K562 (cell line): ENCODE measurements at places on chromosomes 6 and 20. TPM values are rescaled to one million over a fixed set of nuclear protein-coding genes. Genes with fewer than 3 reads are reported as not detected.

GRCh38 chr6:133376743-133377142 lies 135.6 kb downstream of the EYA4 start:
- no peak for DNase-seq

- DNase-seq: no peak
Observed at GRCh38 chr6:150702675-150703074, 103.0 kb downstream of the PLEKHG1 start.

GRCh38 chr6:155374681-155375080 lies 60.4 kb upstream of the TFB1M start:
- no peak for DNase-seq

DNA sequence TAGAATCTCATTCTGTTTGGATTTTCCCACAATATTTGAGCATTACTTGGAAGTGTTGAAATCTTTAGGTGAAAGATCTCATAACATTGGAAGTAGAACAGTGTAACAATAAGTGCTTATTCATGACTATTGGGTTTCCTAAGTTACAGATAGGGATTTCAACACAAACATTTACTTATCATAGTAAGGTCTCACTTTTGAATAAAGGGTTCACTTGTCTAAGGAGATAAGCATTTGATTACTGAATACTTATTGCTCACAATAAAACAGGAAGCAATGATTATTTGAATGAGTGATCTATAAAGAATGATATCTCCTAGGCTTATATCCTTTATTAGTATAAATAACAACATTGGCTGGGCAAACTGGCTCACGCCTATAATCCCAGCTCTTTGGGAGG lies 14.8 kb downstream of the DDX43 start:
- no peak for DNase-seq

DNA sequence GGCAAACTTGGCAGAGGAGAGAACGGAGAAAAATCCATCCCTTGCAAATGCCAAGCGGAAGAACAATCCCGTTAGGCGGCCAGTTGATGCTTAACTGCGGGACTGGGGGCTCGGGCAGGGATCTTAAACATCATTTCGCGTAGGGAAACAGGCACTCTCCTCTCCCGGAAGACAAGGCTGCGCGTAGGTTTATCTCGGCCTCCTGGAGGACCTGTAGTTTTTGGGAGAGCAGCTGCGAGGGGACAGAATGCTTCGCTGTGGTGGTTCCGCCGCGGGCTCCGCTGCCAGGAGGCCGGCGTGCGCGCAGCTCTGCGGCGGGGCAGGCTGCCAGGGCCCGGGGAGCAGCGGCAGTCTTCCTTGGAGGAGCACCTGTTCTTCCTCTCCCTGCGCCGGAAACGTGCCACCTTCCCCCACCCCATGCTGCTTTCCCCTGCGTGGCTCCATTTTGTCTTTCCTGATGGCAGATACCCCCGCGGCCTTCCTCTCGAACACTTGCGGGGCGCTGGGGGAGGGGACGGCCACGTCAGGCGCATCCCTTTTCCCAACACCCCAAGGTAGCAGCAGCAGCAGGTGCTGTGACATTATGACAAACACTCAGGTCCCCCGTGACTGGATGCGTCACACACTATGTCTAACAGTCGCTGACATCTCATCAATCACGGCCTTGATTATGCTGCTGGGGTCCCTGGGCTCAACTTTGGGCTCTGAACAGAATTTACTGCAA lies 230.7 kb upstream of the BTBD3 start:
- no peak for DNase-seq

DNA sequence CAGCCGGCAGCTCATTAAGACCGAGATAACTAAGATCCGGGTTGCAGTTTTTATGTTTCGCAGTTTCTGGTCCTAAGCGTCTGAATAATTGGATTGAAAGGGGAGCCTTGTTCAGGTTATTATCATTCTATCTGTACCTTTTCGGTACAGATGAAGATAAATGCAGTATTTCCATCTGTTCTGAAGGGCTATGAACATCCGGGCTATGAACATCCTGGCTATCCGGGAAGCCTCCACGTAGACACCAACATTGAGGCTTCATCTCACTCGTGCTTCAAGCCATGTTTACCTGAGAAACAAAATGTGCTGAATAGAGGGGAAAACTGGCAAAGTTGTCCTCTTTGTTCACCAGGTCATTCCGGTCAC lies 399 bp upstream of the REPS1 start:
- no peak for DNase-seq

DNA sequence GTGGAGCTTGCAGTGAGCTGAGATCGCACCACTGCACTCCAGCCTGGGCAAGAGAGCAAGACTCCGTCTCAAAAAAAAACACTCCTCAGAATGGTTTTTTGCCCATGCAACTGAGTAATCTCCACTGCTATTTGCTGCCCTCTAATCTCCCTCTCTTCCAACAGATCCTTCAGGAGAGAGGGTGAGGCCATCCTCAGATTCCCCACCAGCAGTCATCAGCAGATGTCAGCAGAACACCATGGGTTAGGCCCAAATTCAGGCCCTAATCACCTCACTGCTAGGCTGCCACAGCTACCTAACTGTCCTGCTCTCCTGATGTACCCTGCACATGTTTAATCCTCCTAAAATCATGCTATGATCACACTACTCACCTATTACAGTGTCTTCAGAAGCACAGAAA lies 63.2 kb upstream of the BEND6 start:
- peak; percentile 35 for DNase-seq

DNA sequence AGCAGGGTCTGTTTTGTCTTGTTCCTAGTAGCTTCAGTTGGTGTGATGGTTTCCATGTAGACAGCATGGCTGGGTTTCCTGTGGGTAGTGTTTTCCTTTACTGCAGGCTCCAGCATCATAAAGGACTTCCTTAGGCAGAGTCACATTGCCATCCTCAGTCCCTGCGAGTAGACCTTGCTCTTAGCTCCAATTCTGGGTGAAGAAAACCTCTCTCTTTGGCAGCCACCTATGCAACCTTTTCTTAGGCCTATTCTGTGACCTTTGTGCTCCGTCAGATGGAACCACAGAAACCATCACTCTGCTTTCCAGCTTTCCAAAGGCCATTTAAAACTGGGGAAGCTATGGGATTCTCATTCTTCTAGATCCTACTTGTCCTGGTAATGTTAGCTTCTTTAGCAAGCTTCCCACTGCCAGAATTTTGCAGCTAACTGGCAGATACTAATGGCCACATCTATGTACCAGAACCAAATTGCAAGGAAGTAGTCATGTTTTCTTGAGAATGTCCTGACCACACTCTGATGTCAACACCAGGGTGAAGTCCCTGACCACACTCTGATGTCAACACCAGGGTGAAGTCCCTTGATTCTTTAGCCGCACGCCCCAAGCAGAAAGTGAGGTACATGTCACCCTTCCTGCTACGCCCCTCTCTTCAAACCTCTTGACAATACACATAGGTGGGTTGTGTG lies 646.6 kb upstream of the HS3ST5 start:
- no peak for DNase-seq

- no peak for DNase-seq
Observed at GRCh38 chr20:33069673-33070072, 9.8 kb upstream of the BPIFB4 start.

GRCh38 chr6:156776470-156776839 lies 723 bp upstream of the ARID1B start:
- peak; percentile 66 for DNase-seq

GRCh38 chr6:54856129-54856528 lies 9.6 kb downstream of the FAM83B start:
- no peak for DNase-seq

GRCh38 chr6:160714731-160715316 lies 12.8 kb downstream of the PLG start:
- DNase-seq: no peak

- no peak for DNase-seq
Observed at GRCh38 chr6:34515473-34516387, 40.4 kb downstream of the SPDEF start.

DNA sequence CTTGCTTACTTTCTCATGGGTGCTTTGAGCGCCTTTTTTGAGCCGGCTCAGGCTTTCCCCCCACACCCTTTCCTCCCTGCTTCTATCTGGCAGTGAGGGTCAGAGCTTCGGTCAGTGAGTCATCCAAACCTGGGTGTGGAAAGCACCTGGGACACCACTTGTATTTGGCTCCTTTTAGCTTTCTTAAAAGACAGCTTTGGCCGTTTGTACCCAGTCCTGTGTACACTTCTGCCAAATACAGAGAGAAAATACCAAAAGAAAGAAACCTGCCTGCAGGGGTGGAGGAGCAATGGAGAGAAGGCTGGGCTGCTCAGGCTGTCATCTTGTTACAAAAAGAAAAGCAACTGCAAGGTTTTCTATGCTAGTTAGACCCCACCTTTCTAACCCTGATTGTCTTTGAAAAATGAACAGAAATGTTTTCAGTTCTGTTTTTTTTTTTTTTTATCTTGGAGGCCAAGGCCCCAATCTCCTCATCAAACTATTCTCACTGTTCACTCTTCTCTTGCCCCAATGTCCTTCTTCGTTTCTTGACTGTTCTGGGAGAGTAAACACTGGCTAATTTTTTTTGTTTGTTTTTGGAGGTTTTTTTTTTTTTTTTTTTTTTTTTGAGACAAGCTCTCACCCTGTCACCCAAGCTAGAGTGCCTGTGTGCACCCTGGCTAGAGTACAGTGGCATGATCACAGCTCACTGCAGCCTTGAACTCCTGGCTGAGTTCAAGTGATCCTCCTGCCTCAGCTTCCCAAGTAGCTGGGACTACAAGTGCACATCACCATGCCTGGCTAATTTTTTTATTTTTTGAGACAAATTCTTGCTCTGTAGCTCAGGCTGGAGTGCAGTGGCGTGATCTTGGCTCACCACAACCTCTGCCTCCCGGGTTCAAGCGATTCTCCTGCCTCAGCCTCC lies 76.4 kb downstream of the SSR1 start:
- DNase-seq: peak; percentile 66

DNA sequence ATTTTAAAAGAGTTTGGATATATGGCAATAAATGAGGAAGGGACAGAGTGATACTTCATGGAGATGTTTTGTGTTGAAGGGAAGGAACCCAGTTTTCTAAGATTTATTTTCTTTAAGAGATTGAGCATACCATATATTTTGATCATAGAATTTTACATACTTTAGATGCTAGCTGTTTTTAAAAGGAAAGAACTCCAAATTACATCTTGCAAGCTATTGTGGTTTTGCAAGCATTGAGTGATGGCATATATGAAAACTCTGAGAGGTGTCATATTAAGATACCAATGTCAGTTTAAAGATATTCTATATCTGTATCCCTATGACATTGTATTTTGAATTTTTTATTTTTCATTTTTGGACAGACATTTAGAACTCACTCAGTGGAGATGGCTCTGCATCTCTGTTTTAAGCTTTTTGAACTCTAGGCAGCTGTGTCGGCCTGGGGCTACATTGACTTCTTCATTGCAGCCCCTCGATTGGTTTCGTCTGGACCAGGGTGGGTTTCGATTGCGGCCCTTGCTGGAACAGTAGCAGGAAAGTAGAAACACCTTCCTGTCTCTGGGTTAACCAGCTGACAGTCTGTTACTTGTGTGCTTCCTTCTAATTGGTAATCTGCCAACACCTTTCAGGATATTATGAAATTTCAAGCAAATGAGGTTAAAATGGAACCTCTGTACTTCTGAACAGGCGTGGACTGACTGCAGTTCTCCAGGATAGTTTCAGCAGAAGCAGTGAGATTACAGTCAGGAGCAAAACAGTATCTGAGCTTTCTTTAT lies 14.0 kb downstream of the IGF2R start:
- DNase-seq: no peak

GRCh38 chr6:147653631-147654030 lies 145.1 kb downstream of the SAMD5 start:
- DNase-seq: no peak

GRCh38 chr6:116027801-116028200 lies 32.9 kb downstream of the FRK start:
- no peak for DNase-seq

DNA sequence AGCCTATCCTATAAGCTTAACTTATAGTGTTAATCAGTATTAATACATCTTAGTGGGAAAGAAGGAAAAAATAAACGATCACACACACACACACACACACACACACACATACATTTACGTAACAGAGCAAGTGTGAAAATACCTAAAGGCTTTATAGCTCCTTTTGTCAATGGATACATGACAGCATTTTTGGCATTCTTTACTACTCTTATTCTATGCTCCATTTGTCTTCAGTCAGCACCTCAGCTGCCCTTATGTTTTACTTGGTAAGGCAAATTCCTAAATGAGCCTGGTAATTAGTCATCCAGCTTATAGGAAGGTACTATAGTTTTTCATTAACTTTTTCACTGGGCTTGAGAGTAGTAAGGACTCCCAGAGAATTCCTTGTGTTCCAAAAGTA lies 25.1 kb upstream of the SLC17A3 start:
- DNase-seq: no peak

GRCh38 chr20:48945840-48946514 lies 24.5 kb downstream of the ARFGEF2 start:
- DNase-seq: no peak

GRCh38 chr20:58888521-58889333 lies 36.2 kb downstream of the GNAS start:
- peak; percentile 65 for DNase-seq

GRCh38 chr6:29071831-29072723 lies 15.0 kb downstream of the OR2B3 start:
- DNase-seq: peak; percentile 74

DNA sequence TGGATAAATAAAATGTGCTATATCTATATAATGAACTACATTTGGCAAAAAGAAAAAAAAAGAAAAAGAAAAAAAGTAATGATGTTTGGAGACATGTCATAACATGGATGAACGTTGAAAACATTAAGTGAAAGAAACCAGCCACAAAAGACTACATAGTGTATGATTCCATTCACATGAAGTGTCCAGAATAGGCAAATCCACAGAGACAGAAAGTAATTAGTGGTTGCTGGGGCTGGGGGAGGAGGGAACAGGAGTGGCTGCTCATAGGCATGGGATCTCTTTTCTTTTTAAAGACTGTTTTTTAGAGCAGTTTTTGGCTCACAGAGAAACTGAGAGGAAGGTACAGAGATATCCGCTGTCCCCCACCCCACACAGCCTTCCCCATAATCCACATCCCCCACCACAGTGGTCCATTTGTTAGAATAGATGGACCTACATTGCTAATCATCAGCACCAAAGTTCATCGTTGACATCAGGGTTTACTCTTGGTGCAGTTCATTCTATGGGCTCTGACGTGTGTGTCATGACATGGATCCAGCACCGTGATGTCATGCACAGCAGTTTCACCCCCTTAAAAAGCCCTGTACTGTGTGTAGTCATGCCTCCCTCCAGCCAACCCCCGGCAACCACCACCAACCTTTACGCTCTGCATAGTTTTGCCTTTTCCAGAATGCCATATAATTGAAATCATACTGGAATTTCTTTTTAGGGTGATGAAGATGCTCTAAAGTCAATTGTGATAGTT lies 240.9 kb upstream of the RREB1 start:
- DNase-seq: no peak

DNA sequence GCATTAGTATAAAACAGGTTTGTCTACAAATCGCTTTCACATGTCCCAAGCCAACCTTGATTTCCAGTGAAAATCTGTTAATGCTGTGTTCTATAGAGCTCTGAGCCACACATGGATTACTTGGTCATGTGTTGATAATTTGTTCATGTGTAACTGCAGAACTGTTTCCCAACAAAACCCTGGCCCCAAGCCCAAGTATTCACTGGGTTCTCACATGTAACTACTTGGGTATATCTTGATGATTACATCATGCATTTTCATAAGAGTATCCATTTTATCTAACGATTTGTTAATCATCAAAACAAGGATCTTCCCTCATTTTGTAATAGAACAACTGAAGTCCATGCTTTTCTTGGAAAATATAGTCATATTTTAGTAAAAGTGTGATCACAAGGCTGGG lies 657.6 kb downstream of the PRKN start:
- no peak for DNase-seq

PPDPF gene
- total RNA-seq: 220 and 233 TPM in 2 replicates

HLA-DMA gene
- total RNA-seq: 0.47 and 0.75 TPM in 2 replicates

TRAPPC3L gene
- not detected in 2 replicates for total RNA-seq

ZC2HC1B gene
- total RNA-seq: not detected in 2 replicates

BTN3A1 gene
- 3.9 and 4.2 TPM in 2 replicates for total RNA-seq

AHI1 gene
- total RNA-seq: 30.9 and 33.8 TPM in 2 replicates

RBM24 gene
- total RNA-seq: not detected in 2 replicates
